ENCODE measurements at places on chromosomes 2 and 18. TPM values are rescaled to one million over a fixed set of nuclear protein-coding genes. Genes with fewer than 3 reads are reported as not detected.

DNA sequence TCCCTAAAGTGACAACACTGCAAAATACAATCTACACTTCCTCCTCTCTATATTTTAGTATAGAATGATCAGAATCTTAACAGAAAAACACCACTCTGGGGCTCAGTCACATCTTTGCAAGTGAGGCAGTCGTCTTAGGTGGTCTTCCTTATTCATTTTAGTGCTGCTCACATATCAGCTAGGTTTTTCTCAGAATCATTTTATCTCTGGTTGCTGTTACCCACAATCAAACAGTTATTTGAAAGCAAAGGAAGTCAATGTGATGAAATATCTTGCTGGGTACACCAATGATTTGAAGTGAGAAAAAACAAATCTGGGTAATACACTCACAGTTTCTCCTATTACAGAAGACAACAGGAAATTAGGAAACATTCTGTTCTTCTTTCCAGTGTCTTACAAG is 275.2 kb downstream of the DSEL start:
- H3K4me3 ChIP-seq = no peak overlapping the region
- no peaks in the 10 kb centered on the region for H3K36me3 ChIP-seq
- no peak for DNase-seq

DNA sequence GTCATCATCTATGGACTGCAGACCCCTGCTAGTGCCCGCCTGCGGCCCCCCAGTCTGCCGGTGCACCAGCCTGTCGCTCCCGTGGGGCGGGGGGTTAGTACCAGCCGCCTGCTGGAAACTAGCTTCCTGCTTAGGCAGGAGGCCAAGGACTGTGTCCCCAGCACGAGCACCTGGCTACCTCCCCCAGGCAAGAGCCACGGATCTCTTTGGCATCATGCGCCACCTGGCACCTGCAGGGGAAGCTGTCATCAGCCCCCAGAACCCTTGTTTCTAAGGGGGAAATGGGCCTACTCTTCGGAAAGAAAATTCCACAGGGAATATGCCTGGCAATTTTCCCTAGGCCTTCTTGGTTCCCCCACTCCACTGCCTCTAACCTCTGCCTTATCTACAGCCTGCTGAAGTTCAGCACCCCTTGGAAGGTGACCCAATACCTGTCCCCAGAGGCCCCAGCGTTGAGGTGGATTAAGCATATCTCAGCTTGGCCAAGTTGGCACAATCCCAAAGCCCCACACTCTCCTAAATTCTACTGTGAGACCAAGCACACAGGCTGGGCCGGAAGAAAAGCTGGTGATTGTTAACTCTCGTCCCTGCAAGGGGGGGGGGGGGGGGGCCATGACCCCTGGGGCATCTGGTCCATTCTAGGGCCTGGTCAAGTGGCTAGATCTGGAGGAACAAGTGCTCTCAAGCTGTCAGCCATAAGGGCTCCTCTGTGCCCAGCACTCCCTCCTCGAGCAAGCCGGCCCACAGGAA is 62.0 kb upstream of the POMC start:
- peaks cover 6% of the 10 kb centered on the region for H3K36me3 ChIP-seq
- H3K4me3 ChIP-seq = no peak overlapping the region

DNA sequence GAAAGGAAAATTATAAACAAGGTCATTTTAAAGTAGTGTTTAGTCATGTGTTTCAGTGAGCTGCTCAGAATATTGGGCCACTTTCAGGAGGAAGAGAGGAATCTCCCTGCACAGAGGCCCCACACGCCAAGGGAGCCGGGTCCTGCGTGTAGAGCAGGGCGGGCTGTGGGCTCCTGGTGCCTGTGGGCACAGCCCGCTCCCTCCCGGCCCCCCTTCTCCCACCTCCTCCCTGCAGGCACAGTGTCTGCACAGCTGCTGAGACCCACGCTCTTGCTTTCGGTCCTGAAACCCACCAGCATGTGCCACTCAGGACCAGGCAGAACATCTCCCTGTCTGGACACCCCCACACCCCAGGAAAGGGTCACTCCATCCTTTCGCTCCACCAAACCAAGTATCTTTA is 167.6 kb upstream of the SALL3 start:
- H3K36me3 ChIP-seq = no peaks in the 10 kb centered on the region
- no peak for DNase-seq
- no peak overlapping the region for H3K4me3 ChIP-seq
- no peaks in the 10 kb centered on the region for H3K4me1 ChIP-seq
- peaks cover 13% of the 10 kb centered on the region for H3K27me3 ChIP-seq

- DNase-seq = no peak
- no peak overlapping the region for H3K4me3 ChIP-seq
- no peak overlapping the region for H3K27ac ChIP-seq
- H3K27me3 ChIP-seq = no peaks in the 10 kb centered on the region
- H3K36me3 ChIP-seq = peaks cover 6% of the 10 kb centered on the region
- H3K4me1 ChIP-seq = peaks cover 12% of the 10 kb centered on the region
Observed at GRCh38 chr2:64029116-64029665, 10.0 kb upstream of the VPS54 start.

DNA sequence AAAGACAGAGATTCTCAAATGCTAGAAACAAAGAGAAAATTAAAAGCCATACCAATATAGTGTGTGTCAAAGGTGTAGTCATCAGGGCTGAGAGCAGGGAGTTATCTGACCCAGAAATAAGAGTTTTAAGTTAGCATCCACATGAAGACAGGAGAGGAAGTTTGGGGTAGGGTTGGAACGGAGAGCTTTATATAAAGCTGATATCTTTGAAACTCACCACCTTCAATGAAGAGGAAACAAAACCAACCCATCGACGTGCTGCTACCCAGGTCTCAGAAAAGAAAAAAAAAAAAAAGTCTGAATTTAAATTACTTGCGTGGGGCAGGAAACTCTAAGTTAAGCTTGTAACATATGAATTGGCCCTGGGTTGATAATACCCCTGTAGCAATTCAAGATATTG is 42.4 kb downstream of the ARL4C start:
- DNase-seq = no peak
- no peaks in the 10 kb centered on the region for H3K27me3 ChIP-seq
- peaks cover 69% of the 10 kb centered on the region for H3K4me1 ChIP-seq
- peak overlapping the region; percentile 80 for H3K4me3 ChIP-seq
- peak overlapping the region; percentile 95 for H3K27ac ChIP-seq

DNA sequence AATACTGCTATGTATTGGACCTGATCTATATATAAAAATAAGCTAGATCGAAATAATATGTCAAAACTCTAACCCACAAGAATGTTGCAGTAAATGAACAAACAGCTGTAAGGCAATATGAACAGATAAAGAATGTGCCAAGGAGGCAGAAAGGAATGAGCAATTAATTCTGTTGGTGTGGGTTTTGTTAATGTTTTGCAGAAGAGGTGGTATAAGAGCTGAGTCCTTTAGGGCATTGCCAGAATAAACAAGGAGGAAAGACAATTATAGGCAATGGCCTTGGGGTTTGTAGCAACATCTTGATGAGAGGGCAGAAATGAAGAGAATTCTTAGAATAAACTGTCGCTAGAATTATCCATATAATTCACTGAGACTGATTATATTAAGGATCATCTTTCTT is 240.9 kb upstream of the GULP1 start:
- no peaks in the 10 kb centered on the region for H3K4me1 ChIP-seq
- no peaks in the 10 kb centered on the region for H3K36me3 ChIP-seq
- H3K4me3 ChIP-seq = no peak overlapping the region

SERPINB3 gene
- not detected for total RNA-seq

- H3K36me3 ChIP-seq = no peaks in the 10 kb centered on the region
- H3K4me1 ChIP-seq = no peaks in the 10 kb centered on the region
- DNase-seq = no peak
Observed at GRCh38 chr2:196404276-196404675, 232.9 kb upstream of the STK17B start.

FAHD2B gene
- total RNA-seq = 16.6 TPM

DNA sequence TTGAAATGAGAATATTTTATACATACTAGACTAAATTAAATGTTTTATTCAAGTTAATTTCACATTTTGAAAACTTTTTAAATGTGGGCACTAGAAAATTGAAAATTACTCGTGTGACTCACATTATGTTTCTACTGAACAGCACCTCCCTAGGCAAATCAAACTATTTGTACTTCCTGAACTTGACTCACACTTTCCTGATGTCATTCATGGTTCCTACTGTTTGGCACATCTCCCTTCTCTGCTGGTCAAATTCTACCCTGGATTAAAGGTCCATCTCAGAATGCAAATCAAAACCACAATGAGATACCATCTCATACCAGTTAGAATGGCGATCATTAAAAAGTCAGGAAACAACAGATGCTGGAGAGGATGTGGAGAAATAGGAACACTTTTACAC is 16.7 kb downstream of the LHCGR start:
- no peaks in the 10 kb centered on the region for H3K36me3 ChIP-seq
- H3K27ac ChIP-seq = no peak overlapping the region

DNA sequence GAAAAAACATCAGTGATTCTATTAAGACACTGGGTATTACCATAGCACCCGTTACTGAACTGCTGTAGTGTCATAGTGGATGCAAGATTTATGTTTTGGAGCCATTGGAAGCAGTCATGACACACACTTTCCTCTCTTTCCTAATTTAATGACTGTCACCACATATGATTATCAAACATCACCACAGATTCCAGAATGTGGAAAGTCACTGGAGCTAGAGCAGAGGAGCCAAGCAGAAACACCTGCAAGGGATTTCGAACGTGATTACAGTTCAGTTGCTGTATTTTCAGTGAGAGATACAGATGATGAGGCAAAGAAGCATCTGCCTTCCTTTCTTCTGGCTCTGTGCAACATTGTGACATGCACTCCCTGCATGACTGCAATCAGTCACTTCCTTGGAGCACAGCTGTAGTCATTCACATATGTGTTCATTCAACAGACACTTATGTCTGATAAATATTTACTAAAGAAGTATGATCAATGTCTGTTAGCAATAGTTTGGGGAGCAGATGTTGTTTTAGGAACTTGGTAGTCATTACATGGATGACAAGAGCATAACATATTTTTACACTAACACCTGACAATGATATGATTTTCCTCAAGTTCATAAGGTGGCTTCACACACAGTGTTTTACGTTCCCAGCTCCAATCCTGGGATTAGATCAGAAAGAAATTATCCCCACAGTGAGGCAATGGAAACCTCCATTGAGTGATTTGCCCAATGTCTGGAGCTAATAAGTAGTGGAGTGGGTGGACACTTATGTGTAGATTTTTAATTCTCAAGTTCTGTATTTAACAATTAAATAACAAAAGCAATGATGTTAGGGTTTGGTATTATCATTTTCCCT is 416.6 kb downstream of the PLCL1 start:
- DNase-seq = no peak
- H3K27ac ChIP-seq = no peak overlapping the region
- no peak overlapping the region for H3K4me3 ChIP-seq
- H3K27me3 ChIP-seq = no peaks in the 10 kb centered on the region
- H3K36me3 ChIP-seq = no peaks in the 10 kb centered on the region

- no peak for DNase-seq
- H3K4me1 ChIP-seq = peaks cover 25% of the 10 kb centered on the region
- no peak overlapping the region for H3K4me3 ChIP-seq
- H3K27ac ChIP-seq = no peak overlapping the region
Observed at GRCh38 chr2:10341193-10341592, 38.5 kb downstream of the HPCAL1 start.

DNA sequence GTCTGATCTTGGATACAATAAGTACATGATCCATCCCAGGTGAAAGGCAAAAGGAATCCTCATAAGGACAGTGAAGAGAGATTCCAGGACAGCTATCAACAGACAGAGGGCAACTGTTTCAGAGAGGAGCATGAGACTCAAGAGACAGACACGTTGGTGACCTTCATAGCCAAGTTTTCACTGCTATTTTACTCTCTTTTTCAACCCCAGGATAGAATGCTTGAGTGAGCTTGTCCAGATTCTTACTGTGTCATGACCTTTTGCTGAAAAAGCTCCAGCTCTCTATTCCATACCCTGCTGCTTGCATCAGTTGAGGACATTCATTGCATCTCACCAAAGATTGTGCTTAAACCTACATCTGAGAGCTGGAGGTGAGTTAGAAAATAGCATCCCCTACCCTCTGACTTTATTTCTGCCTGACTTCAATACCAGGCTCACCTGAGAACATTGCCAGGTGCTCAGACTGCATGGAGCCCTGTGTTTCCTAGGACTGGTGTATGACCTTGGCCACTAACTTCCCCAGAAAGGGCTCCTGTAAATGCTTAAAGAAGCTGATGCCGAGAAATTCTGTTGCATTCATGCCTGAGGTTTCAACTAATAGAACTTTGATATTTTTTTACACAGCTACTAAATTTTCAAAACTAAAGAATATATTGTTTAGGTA is 70.4 kb upstream of the TMEM17 start:
- H3K4me3 ChIP-seq = no peak overlapping the region
- no peaks in the 10 kb centered on the region for H3K4me1 ChIP-seq
- peaks cover 27% of the 10 kb centered on the region for H3K27me3 ChIP-seq
- H3K36me3 ChIP-seq = no peaks in the 10 kb centered on the region

TSPYL6 gene
- total RNA-seq = not detected

GRCh38 chr18:37584952-37585695 is 19.5 kb upstream of the CELF4 start:
- no peak overlapping the region for H3K4me3 ChIP-seq
- H3K36me3 ChIP-seq = no peaks in the 10 kb centered on the region
- DNase-seq = no peak
- no peaks in the 10 kb centered on the region for H3K4me1 ChIP-seq

GRCh38 chr2:10425699-10426098 is 22.4 kb downstream of the ODC1 start:
- no peaks in the 10 kb centered on the region for H3K4me1 ChIP-seq
- no peak for DNase-seq

- H3K36me3 ChIP-seq = no peaks in the 10 kb centered on the region
- H3K4me3 ChIP-seq = no peak overlapping the region
- H3K27me3 ChIP-seq = no peaks in the 10 kb centered on the region
- H3K4me1 ChIP-seq = no peaks in the 10 kb centered on the region
Observed at GRCh38 chr2:40284797-40285196, 167.1 kb downstream of the SLC8A1 start.

GRCh38 chr2:83941886-83942285 is 517.2 kb downstream of the SUCLG1 start:
- no peak overlapping the region for H3K27ac ChIP-seq
- no peaks in the 10 kb centered on the region for H3K4me1 ChIP-seq
- peaks cover 3% of the 10 kb centered on the region for H3K27me3 ChIP-seq
- no peaks in the 10 kb centered on the region for H3K36me3 ChIP-seq
- no peak for DNase-seq

DNA sequence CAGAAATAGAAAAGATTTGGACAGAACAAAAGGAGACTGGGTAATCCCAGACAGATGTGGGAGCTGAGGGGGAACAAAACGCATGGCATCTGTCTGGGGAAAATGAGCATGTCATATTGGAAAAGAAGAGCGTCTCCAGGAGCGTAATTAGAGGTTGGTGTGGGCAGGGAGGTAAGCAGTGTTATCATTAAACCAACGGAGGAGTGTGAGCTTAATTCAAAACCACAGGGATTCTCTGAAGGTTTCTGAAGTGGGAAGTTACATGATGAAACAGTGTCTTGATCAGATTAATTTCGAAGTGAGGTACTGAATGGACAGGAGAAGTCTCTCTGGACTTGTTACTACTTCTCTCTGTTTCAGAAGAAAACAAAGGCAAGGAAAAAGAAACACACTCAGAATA is 53.3 kb downstream of the DTNB start:
- no peak for DNase-seq
- H3K36me3 ChIP-seq = no peaks in the 10 kb centered on the region
- no peak overlapping the region for H3K4me3 ChIP-seq
- H3K27me3 ChIP-seq = no peaks in the 10 kb centered on the region

CCDC85A gene
- not detected for total RNA-seq

- peak overlapping the region; percentile 55 for H3K27ac ChIP-seq
- peak overlapping the region; percentile 53 for H3K4me3 ChIP-seq
- peaks cover 16% of the 10 kb centered on the region for H3K4me1 ChIP-seq
- no peaks in the 10 kb centered on the region for H3K27me3 ChIP-seq
- H3K36me3 ChIP-seq = no peaks in the 10 kb centered on the region
- DNase-seq = no peak
Observed at GRCh38 chr2:74573747-74574562, 19.4 kb downstream of the DOK1 start.

TRIM43 gene
- total RNA-seq = not detected

HRH4 gene
- total RNA-seq = 0.53 TPM
